ENCODE measurements at places on chromosomes 1 and 21.

- no peak for DNase-seq
Observed at GRCh38 chr1:181023265-181024057, 791 bp upstream of the STX6 start.

DNA sequence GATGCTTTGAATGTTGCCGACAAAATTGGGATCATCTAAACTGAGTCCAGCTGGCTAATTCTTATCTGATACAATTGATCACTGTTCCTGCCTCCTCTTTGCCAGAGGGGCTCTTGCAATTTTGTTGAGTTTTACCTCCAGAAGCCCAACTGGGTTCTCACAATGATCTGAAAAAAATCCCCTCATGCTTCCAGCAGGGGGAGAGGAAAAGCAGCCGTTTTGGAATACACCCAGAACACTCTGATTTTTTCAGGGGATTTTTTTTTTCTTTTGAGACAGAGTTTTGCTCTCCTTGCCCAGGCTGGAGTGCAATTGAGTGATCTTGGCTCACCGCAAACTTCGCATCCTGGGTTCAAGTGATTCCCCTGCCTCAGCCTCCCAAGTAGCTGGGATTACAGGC lies 13.9 kb upstream of the RERE start:
- DNase-seq: no peak

DNA sequence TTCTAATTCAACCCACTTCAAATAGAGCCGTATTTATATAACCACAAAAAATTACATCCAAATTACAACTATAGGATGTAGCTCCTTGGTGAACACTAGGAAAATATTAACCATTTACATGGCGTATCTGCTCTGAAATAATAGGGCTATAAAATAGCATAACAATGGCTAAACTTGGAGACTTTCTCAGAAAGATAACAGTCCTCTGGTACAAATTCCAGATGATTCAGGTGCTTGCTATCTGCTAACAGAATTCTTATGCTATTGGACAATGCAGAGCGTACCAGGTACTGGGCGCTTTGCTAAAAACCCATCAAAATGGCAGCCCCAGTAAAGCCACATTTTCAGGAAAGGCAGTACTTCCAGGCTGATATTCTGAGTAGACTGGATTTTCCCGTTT lies 209.7 kb upstream of the C8B start:
- no peak for DNase-seq

GRCh38 chr1:15707239-15707925 lies 23.3 kb downstream of the PLEKHM2 start:
- no peak for DNase-seq

DNA sequence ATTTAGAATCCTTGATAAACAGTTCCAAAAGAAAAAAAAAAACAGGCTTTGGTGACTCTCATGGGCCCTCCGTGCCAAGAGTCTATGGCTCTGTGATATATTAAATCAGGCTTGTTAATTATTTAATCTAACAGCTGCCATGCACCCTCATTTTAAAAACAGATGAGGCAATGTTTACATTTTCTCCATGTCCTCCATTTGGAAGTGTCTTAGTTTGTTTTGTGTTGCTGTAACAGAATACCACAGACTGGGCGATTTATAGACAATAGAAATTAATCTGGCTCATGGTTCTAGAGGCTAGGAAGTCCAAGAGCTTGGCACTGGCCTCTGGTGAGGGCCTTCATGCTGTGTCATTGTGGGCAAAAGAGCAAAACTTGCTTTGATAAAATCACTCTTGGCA lies 58.0 kb downstream of the B3GALT5 start:
- DNase-seq: no peak

- no peak for DNase-seq
Observed at GRCh38 chr1:112267929-112268328, 128.1 kb upstream of the CTTNBP2NL start.

DNA sequence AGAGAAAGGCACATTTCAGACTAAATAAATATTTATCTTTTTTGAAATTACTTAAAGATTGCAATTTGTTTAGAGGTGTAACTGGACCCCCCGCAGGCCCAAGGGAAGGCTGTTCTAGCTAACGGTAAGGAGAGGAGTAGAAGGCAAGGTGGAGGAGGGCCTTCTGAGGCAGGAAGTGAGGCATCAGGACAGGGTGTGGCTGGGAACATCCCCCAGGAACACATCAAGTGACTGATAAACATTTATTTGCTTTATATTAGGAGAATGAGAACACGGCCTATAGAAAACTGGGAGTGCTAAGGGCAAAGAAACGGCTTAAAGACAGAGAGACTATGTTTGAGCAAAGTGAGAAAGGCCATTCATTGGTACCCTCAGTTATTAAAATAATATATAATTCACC lies 23.2 kb downstream of the HIVEP3 start:
- DNase-seq: no peak

DNA sequence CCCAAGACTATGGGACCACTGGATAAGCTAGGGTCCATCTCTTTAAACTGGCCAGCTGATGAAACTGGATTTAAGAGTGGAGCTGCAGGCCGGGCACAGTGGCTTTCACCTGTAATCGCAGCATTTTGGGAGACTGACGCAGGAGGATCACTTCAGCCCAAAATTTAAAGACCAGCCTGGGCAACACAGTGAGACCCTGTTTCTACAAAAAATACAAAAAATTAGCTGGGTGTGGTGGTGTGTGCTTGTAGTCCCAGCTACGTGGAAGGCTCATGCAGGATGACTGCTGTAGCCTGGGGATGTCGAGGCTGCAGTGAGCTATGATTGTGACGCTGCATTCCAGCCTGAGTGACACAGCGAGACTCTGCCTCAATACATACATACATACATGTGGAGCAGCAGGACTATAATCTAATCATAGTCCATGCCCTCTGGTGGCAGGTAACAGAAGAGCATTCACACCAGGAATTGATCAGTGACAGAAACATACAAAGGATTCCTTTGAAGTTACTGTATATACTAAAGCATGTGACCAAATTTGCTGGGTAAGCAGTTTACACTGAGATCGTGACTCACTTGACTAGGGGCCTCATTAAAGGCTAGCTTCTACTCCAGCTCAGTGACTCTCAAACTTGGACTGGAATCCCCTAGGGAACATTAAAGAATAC lies 101.5 kb upstream of the SLFNL1 start:
- DNase-seq: peak; percentile 2

DNA sequence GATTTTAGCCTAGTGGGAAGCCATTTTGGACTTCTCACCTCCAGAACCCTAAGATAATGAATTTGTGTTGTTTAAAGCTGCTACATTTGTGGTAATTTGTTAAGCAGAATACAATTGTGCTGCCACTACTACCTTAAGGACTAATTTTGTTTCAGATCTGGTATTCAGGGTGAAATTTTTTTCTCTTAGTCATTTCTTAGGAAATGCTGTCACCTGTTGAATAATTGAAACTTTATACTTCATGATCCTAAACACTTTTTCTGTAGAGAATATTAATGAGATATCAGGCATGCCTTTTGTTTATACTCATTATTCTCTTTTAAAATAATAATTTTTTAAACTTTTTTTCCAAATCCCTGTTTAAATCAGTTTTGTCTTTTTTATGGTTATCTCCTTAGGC lies 246.8 kb downstream of the TGFB2 start:
- DNase-seq: no peak

DNA sequence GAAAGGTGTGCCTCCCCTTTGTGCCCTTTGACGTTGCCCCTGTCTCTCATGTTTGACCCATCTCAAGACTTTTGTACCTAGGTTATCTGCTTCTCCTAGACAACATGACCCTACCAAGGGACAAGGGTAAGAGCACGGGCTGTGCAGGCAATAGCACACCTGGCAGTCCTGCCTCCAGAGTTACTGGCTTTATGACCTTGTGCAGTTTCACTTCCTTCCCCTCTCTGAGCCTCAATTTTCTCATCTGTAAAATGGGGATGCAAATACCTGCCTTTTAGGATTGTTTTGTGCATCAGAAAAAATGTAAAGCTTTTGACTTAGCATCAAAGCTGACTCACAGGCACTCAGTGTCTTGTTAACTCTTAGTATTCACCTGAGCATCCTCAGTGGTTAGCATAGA lies 36.4 kb downstream of the ELK4 start:
- no peak for DNase-seq

- DNase-seq: no peak
Observed at GRCh38 chr1:59738152-59738551, 76.6 kb upstream of the HOOK1 start.

- DNase-seq: no peak
Observed at GRCh38 chr1:18322368-18323032, 158.2 kb upstream of the KLHDC7A start.

DNA sequence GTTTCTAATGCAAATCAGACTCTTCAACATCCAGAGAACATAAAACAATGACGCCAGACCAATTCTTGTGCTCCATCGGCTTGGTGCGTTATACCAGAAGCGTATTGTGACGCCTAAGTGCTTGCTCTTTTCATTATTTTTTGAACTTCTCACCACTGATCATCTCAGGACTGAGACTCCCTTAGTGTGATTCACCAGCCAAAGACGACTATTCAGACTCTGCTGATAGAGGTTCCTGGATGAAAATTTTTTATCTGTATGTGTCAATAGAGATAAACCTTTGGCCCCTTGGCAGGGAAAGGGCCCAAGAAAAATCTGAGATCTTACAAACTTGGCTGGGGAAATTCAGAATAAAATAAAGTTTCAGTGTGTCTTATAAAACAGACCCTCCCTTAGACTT lies 856 bp upstream of the GREM2 start:
- DNase-seq: no peak

GRCh38 chr1:207316141-207316540 lies 5.3 kb upstream of the CD55 start:
- no peak for DNase-seq

DNA sequence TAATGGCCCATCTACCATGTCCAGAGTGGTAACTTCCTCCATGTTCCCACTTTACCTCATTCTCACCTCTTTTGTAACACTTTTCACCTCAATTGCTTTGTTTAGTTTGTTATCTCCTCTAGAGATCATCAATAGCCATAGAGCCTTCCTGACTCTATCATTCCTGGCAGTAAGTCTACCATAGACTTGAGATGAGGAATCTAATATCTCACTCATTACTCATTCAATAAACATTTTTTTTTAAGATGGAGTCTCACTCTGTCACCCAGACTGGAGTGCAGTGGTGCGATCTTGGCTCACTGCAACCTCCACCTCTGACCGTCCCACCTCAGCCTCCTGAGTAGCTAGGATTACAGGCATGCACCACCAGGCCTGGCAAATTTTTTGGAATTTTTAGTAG lies 7.1 kb downstream of the NMNAT2 start:
- no peak for DNase-seq

GRCh38 chr1:159206110-159206509 lies 1.4 kb downstream of the ACKR1 start:
- no peak for DNase-seq

- DNase-seq: no peak
Observed at GRCh38 chr1:219189021-219189824, 15.5 kb downstream of the LYPLAL1 start.

DNA sequence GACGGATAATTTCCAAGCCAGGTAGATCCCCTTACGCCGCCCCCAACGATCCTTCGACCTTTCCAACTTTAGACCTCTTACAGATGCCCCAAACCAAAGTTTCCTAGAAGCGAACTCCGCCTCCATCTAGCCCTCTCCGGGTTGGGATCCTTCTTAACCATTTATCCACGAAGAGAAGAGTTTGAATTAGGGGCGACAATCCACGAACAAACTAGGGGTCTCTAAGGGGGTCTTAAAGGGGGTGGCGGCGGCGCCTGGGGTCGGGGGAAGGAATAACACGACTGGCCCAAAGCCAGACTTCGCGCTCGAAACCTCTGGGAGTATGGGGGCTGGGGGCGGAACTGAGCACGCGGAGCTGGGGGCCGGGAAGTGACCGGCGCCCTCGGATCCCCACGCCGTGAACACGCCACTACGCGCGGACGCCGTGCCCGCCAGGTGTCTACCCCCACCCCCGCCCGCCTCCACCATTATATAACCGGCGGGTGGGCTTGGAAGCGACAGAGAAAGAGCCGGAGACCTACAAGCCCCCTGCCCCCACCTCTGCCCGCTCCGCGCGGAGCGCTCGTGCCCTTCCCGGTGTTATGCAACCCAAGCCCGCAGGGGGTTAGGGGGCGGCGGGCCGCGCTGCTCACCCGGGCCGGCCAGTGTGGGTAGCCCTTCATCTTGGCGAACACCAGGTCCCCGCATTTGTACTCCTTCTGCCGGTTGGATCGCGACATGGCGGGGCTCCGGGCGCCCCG lies 594 bp downstream of the HDGF start:
- peak; percentile 44 for DNase-seq

DNA sequence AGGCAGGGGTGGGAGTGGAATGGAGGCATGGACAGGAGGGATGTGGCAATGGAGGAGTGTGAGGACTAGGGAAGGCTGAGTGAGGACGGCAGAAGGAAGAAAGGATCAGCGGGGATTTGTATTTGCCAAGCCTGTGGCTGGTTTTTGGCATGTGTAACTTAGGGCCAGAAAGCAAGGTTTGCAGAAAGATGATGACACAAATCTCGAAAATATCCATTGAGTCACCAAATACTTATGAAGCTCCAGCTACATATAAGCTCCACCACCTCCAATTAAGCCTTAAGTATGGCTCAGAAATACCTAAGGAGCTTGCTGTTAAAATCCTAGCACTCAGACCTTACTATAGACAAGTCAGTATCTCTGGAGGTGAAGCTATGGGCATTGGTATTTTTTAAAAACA lies 90.1 kb downstream of the OMA1 start:
- no peak for DNase-seq

- DNase-seq: no peak
Observed at GRCh38 chr21:34520764-34521508, 8.9 kb upstream of the KCNE1 start.

GRCh38 chr1:192977089-192977706 lies 82.0 kb downstream of the UCHL5 start:
- no peak for DNase-seq

DNA sequence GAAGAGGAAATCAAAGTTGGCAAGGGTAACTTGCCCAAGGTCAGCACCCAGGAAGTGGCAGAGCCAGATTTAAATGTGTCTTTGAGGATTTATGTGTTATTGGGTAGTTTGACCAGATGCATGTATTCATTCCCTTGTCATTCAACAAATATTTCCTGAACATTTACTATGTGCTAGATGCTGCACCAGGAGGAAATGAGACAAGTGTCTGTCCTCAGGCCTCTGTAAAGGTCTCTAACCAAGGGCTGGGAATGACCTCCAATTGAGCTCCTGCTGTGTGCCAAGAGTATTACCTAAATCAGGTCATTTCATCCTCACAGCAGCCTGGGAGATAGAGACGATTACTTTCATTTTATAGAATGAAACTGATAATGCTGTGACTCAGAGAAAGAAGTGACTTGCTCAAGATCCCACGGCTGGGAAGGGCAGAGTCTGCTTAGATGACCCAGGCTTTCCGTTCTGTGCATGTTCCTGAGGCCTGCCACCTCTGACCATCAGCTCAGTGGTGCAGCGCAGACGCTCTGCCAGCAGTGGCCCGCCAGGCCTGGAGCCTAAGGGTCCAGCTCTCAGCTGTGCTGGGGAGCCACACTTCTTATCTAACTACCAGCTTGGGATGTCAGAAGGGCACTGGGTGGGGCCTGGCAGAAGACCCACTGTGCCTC lies 3.5 kb upstream of the TTC22 start:
- no peak for DNase-seq

Measured in CD4-positive, alpha-beta T cell treated with Interleukin-12 subunit alpha and Interleukin-12 subunit beta, for 1 hour (primary cell).